Hindlimb muscle (tissue), 1 donor: ENCODE measurements at places on chromosomes 6 and 20.

- DNase-seq = no peak
These were observed 381.7 kb downstream of the CD83 start for GRCh38 chr6:14499309-14499708.

GRCh38 chr6:25456249-25457040 lies 177.3 kb downstream of the CARMIL1 start:
- DNase-seq = no peak

GRCh38 chr6:152034631-152035030 lies 227.1 kb downstream of the ESR1 start:
- DNase-seq = no peak

- DNase-seq = peak; percentile 42
These were observed 2.9 kb upstream of the RAB22A start for GRCh38 chr20:58306421-58307261.

- DNase-seq = no peak
These were observed 23.1 kb downstream of the OSTM1 start for GRCh38 chr6:108051481-108051880.

GRCh38 chr6:35215665-35216411 lies 2.1 kb downstream of the SCUBE3 start:
- no peak for DNase-seq

DNA sequence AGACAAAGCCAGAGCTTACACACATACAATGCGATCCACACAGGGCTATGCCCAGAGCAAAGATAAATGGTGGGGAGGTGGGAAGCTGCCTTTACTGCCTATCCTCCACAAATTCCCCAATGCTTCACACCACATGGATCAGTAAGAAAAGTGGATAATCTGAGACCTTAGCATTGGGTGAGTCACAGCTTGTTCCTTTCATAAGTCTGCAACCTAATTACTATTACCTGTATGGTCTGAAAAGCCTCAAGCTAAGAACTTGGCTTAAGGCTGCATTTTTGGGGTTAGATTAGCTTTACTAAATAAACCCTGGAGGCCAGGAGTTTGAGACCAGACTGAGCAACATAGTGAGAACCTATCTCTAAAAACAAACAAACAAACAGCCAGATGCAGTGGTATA lies 66.0 kb upstream of the BTBD3 start:
- no peak for DNase-seq

DNA sequence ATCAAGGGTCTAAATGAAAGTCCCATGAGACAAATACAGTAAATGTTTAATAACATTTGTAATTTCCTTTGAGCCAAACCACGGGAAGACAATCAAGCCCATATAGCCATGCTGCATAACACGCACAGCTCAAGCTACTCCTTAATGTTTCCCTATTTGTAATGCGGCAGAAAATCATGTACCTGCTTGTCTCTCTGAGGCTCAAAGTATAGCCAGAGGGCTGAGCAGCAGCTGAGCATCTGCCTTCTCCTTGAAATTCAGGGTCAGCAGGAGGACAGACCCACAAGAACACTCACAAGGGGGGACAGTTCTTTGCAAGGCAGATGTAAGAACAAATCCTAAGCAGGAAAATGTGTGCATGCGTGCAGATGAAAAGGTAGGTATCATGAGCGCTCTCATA lies 45.8 kb upstream of the JARID2 start:
- no peak for DNase-seq
